ENCODE measurements at places on chromosomes 6 and 20. TPM values are rescaled to one million over a fixed set of nuclear protein-coding genes. Genes with fewer than 3 reads are reported as not detected.

DNA sequence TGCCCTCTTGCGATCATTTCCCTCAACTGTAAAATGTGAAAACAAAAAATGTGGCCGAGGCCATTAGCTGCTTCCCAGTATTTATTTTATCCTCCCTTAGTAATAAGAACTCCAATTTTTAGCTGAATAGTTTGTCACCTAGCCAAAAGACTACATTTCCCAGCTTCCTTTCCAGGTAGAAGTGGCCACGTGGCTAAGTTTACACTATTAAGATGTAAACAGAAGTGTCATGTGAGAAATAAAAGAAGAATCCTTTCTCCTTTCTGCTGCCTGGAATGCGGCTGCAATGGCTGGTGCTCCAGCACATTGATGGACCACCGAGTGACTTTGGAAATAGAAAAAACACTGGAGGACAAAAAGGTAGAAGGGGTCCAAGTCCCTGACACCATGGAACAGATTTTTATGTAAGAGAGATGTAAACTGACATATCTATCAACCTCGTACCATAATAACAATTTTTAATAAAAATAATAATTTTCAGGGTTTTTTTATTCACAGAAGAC, 268.8 kb downstream of the PKHD1 start:
- DNase-seq, result no peak

- DNase-seq, result no peak
Measured at GRCh38 chr20:4056880-4057279, 41.5 kb upstream of the RNF24 start.

DNA sequence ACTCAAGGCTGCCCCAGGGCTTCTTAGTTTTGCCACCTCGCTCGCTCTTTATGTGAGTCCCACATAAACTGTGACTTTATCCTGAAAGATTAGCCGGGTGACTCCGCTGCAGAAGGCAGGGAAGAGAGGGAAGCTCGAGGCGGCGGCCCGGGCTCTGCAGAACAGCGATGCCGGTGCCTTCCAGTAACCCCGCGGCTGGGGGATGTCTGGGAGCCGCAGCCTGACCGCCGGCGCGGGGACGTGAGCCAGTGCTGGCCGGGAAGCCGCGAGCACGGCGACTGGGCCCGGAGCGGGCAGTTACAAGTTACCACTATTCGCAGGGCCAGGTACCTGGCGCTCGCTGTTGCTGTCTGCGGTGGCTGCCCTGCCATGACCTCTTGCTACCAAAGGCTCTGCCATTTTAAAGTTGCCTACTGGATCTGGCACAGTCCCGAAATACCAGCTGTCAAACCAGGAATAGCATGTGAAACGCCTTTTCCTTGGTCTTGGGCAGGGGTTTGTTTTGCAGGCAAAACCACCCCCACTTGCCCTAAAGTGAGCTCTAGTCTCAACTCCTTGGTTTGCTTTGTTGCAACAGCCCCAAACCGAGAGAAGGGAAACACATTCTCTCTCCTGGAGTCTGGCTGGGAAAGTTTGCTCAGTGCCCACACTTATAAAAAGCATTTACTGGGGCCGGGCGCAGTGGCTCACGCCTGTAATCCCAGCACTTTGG, 124.0 kb upstream of the SLC2A12 start:
- peak; percentile 28 for DNase-seq

DNA sequence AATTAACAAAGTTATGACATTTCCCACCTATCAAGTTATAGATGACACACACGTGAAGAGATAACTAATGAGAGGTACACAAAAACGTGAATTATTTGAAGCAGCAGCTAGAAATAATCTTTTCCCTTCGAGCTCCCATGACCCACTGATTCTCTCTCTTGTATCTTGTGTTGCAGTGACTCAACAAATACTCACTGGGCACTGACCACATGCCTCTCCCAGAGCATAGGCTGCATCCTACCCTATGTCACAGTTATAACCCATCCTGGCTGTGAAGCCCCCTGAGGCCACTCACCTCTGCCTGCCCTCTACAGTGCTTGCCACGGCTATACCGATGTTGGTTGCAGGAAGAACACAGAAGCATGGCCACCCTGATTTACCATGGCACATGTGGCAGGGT, 91.8 kb downstream of the INSM1 start:
- DNase-seq, result no peak

GRCh38 chr6:81767163-81767891, 14.8 kb upstream of the TENT5A start:
- peak; percentile 74 for DNase-seq

- no peak for DNase-seq
Measured at GRCh38 chr6:158370805-158371204, 58.5 kb downstream of the TULP4 start.

DNA sequence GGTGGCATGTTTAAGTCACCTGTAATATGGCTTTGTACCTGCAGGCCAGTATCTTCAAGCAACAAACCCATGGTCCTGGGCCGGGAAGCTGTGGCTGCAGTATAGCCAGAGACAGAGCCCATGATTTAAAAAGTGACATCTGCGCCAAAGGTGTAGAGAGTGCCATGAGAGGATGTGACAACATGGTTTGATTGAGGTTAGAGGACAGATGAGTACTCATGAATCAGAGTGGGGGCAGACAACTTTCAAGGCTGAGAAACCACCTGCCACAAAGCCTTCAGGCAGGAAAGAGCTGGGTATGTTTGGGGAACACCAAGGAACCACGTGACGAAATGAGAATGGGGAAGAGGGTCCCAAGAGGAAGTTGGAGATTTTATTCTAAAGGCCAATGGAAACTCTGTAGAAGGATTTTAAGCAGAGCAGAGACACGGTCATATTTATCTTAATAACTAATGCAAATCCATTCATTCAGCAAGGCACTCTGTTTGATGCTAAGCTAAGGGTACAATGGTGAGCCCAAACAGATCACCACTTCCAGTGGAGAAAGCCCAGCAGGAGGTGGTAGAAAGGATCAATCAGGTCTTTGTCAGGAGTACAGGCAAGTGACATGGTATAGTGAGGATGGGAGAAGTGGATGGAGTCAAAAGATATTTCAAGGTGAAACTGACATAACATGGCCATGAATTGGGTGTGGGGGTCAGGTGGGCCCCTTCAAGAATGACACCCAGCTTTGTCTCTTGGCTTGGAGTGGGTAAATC, 3.4 kb upstream of the MICAL1 start:
- no peak for DNase-seq

DNA sequence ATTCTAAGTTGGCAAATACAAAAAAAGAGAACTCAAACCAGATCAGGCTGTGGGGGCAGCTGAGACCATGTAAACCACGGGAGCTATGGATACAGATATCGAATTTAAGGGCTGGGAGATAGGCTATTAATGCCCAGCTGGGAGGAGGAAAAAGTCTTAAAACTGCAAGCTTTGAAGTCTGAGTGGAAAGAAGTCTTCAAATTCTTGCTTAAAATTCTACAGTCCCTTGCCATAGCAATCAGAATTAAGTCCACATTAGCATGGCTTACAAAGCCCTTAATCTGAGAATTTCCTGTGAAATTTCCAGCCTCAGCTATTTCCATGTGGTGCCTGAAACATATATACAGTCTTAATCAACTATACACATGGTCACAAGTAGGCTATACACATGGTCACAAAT, 465.0 kb upstream of the HSF2 start:
- no peak for DNase-seq

DNA sequence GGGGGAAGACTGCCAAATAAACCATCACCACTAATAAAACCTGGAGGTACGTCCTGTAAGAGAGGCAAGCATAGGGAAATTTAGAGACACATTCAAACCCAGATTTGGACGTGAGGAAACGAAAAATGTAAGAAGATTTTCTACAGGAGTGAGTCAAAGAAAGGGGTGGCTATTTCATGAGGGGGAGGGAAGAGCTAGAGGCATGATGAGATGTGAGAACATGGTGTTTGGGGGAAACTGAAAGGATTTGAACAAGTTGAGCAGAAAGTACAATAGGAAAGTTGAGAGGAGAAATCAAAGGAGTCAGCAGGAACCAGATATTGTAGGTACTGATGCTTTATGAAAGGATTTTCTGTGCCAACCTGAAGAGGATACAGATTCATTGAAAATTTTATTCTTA, 179.1 kb upstream of the HS3ST5 start:
- DNase-seq, result no peak

DNA sequence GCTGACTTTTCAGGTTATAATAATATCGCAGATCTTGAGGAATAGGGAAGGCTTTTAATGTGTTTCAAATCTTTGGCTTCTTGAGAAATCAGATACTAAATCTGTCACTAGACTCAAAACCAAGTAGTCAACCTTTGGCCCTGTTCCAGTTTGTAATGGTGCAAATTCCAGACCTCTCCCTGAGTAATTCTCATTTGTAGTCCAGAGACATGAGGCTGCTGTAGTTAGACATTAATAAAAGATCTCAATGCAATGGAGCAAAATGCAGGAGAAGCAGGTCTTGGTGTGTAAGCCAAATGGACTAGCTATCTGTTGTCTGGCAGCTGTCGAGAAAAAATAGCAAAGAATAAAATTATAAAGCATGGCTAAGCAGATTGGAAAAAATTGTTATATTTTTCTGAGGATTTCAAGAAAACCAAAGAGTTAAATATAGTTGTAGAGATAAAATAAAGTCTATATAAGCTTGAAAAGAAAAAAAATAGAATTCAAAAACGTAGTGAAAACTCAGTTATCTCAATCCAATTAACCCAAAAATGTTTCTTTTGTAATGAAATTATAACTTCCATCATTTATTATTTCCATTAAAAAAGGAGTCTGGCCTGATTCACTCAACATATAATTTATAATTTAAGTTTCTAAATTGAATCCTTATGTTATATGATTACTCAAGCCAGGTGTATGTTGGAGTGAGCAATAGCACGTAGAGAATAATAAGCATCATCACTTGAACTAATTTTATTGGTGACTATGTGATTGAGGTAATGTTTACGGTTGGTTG, 161.5 kb upstream of the ADGRB3 start:
- DNase-seq, result no peak

DNA sequence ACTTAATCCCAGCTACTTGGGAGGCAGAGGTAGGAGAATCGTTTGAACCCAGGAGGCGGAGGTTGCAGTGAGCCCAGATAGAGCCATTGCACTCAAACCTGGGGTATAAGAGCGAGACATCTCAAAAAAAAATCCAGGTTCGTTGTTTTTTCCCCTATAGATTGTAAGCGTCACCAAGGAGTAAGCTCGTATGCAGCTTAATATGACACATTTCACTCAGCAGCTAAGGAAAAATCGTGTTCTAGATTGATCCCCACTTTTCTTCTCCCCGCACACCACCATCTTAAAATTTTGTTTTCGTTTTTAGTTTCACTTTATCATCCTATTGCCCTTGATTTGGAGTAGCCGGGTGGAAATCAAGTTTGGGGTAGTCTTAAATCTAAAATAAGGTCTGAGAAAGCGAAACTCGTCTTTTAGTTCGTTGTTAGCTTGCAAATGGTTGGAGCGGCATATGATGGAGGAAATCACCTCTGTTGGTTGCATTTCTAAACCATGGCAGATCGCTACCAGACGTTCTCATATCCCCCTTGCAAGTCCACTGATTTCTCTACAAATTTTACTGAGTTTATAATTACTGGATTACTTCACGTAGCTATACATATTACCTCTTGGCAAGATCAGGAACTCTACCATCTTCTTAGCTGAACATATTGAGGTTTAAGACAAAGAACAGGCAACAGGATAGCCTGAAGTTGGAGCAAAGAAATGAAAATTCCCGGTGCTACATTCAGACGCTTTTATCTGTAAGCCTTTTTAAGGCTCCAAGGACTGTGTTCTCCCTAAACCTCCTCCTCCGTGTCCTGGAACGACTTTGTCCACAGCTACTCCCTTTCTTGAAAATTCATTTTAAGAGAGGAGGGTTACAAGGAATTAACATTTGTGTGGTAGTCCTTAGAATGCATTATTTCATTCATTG, 91.1 kb upstream of the BTN3A2 start:
- no peak for DNase-seq

GRCh38 chr6:33686981-33687975, 24.2 kb downstream of the UQCC2 start:
- DNase-seq, result no peak

GRCh38 chr6:169935348-169935718, 183.9 kb downstream of the ERMARD start:
- no peak for DNase-seq

DNA sequence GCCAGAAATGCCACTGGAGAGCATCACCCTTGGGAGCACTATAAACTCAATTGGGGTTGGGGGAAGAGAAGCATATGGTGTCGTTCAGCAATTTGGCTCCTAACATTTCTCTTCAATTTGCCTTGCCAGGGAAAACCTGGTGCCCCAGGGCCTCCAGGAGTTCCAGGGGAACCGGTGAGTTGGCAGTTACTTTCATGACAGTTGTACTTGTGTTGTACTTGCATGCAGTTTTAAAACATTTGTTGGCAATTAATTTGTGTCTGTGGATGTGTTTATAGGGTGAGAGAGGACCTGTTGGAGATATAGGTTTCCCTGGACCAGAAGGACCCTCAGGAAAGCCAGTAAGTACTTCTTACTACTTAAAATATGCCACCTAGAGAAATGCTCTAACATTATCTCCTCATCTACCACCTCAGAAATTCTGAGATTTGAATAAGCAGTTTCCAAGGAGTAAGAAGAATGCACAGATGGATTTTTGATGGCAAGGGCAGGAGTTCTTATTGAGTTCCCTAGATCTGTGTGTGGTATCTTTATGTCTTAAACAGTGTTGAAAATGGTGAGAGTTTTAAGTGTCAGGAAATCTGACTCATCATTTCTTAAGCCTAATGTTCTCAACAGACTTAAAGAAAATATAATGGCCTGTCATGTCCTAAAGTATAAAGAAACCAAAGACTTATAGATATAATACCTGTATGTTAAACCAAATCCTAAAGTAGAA, 122.5 kb downstream of the COL9A1 start:
- DNase-seq, result no peak

MYT1 gene
- total RNA-seq, result 0.17 TPM

VSX1 gene
- not detected for total RNA-seq

NKAIN2 gene
- total RNA-seq, result 0.29 TPM

TRIM10 gene
- total RNA-seq, result 5.4 TPM

SPATS1 gene
- not detected for total RNA-seq

C6orf58 gene
- not detected for total RNA-seq

SOX4 gene
- 79.4 TPM for total RNA-seq

PTK6 gene
- total RNA-seq, result 11.0 TPM

SPO11 gene
- not detected for total RNA-seq

CALHM6 gene
- 4.8 TPM for total RNA-seq

LY6G6D gene
- total RNA-seq, result not detected

SLC22A2 gene
- 1.4 TPM for total RNA-seq

HMGCLL1 gene
- 0.83 TPM for total RNA-seq
